ENCODE measurements at places on chromosomes 12 and 14.

- DNase-seq = no peak
These were observed 49.7 kb upstream of the ARHGAP5 start for GRCh38 chr14:32027255-32027939.

- no peak for DNase-seq
These were observed 50.9 kb downstream of the MVK start for GRCh38 chr12:109624467-109624866.

DNA sequence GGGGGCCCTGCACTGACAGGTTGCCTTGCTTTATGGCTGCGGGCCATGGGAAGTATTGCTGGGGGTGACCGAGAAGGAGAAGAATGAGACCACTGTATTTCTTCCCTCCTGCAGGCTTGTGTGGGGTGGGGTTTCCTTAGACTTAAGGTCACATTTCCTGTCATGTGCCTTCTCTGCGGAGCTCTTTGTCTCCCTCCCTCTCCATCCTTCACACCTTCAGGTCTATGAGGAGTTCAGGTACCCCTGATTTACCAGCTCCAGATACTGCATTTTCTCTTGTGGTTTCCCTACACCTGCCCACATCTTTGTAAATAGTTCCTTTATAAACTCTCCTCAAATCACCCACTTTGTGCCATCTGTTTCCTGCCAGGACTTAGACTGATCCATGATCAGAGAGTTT, 3.6 kb downstream of the FNTB start:
- DNase-seq = no peak

- DNase-seq = no peak
These were observed 42.8 kb downstream of the FOXN4 start for GRCh38 chr12:109266106-109266879.

- no peak for DNase-seq
These were observed 19.9 kb downstream of the TMEM233 start for GRCh38 chr12:119613319-119613936.

- no peak for DNase-seq
These were observed 79.9 kb downstream of the HEATR5A start for GRCh38 chr14:31340297-31341063.

DNA sequence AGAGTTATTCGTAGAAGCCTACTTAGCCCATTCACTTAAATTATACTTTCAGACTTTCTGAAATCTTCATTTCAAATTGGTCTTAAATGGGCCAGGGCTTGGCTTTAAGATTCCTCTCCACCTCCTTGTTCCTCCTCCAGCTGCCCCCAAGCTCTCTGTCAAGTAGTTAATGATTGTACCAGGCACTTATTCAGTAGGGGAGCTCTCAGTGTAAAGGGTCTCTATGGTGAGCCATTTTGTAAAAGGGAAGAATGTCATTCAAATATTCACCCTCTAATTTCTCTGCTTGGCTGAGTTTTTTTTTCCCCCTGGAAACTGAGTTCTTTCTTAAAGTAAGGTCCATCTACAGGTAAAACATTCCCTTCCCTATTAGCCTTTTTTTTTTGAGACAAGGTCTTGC, 96.6 kb downstream of the SUDS3 start:
- no peak for DNase-seq

DNA sequence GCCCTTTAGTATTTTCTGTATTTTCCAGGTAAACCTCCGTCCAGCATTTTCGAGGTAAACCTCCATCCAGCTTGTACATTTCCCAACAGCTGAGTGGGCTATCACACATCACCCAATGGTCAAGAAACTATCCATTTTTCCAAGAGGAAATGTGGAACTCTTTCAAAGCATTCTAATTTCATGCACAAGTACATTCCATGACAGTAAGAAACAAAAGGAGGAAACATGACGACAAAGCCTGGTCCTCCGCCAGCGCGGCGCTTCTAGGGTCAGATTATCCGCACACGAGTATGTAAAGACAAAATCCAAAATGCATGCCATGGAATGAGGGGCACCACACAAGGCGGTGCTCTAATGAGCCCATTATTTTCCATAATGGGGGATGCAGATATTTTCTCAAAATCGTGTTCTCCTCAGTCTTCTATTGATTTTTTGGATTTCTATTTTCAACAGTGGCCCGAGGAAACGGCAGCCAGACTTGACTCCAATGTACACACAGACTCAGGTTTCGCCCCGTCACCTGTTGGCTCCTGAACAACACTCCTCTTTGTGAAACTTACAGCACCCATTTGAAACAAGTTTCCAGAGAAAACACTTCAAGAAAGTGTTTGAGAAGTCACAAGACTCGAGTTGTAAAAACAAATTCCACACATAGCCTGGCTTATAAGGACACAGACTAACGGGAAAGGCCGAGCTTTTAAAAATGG, 107.4 kb downstream of the PRICKLE1 start:
- DNase-seq = no peak

GRCh38 chr12:68435816-68436215, 103.7 kb upstream of the MDM1 start:
- DNase-seq = no peak

DNA sequence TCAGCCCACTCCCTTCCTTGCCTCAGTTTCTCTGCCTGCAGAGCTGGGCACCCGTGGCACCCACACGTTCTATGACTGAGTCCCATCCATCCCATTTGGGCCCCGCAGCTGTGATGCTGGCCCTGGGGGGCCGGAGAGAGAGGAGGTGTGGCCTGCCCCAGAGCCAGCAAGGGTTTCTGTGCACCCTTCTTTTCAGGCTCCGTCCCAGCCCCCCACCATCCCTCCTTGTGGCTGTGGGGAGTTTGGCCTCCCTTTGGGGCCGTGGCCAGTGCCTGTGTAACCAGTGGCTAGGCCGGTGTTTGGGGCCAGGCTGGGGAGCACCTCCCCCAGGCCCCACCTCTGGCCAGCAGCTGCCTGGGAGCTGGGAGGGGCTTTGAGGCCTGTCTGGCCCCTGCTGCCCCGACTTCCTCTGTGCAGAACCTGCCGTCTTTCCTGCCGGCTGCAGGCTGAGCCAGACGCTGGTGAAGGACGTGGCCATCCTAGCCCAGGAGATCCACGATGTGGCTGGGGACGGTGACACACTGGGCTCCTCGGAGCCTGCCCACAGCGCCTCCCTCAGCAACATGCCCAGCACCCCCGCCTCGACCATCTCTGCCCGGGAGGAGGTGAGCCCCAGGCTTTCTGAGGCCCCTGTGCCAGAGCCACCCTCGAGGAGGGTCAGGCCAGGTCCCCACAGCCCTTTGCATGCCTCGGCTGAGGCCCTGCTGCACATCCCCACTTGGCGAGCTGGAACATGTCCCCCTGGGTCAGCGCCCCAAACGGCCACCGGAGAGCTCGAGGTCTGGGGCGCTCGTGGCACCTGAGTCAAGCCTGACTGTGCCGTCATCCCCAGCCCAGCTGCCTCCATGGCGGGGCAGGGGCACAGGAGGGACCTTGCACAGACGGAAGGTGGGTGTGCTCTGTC, 27.7 kb downstream of the CEP170B start:
- no peak for DNase-seq

DNA sequence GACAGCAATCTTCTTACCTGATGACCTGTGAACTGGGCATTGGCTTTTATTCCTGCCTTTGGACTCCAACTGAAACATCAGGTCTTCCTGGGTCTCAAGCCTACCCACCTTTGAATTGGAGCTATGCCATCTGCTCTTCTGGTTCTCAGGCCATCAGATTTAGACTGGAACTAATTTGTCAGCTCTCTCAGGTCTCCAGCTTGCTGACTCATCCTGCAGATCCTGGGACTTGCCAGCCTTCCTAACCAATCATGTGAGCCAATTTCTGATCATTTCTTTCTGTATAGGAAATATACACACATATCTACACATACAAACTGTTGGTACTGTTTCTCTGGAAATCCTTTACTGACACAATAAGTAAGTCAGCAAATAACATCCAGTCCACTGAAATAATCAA, 65.3 kb upstream of the TSPAN8 start:
- no peak for DNase-seq

GRCh38 chr14:99213101-99213500, 58.9 kb downstream of the BCL11B start:
- DNase-seq = no peak

DNA sequence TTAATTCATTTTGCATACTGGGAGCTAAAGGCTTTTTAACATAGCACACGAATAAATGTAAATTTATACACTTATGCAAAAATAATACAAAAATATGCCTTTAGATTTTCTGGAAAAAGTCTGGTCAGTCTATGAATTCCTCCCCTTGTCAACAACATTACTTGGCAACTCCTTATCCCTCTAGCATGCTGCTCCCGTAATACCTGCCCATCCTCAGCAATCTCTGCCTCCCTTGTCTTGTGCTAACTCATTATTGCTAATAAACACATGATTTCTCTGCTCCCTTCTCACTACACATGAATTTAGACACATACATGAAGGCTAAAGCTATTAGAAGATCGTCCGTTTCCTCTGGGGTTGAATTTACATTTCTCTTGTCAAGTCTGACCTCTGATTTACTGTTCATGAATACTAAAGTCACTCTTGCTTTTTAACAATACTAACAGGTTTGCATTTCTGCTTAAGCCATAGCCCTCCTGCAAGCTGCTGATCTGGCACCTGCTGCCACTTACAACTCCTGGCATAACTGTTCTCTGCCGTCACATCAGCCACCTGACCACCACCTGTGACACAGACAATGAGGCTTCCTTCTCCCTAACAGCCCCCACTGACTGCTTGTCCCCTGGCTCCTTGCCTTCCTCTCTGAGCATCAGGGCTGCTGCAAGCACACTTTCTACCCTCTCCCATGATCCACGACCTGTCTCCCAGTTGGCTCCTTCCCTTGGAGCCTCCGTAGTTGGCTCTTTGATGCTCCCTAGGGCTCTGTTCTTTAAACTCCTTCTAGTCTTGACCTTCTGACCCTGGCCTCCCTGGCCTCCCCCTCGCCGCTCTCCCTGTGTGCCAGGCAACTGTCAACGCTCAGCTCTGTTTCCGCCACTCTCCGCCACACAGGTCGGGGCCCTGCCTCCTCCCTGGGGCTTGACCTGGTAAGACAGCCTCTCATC, 177.6 kb downstream of the CALM1 start:
- no peak for DNase-seq

DNA sequence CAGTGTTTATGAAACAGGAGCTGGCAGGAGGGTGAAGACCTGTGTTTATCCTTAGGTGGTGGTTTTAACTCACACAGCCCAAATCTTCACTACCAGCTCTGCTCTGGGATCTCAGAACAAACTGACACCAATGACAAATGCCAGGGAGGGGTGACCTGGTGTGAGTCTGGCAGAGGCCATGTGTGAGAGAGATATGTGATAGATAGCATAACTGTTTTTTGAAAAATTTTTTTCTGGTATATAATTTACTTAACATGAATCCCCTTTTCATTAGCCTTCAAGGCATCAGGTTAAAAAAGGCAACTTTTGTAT, 51.5 kb downstream of the SLC38A4 start:
- no peak for DNase-seq

DNA sequence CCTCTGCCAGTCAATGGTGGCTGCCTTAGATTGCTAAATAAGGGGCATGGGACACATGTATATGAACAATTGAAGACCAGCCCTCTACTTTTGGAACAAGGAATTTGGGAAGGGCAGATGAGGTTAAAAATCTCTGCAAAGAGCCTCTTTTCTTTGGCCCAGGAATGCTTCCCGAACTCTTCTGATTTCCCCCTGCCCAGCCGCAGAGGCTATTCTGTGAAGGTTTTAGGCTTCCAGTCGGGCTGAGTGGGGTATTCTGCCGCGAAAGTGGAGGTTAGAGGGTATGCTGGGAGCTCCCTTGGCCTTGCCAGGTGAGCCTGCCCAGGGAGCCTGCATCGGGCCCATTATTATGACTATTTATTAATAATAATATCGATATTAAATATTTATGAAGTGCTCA, 1.2 kb downstream of the POU6F1 start:
- no peak for DNase-seq

DNA sequence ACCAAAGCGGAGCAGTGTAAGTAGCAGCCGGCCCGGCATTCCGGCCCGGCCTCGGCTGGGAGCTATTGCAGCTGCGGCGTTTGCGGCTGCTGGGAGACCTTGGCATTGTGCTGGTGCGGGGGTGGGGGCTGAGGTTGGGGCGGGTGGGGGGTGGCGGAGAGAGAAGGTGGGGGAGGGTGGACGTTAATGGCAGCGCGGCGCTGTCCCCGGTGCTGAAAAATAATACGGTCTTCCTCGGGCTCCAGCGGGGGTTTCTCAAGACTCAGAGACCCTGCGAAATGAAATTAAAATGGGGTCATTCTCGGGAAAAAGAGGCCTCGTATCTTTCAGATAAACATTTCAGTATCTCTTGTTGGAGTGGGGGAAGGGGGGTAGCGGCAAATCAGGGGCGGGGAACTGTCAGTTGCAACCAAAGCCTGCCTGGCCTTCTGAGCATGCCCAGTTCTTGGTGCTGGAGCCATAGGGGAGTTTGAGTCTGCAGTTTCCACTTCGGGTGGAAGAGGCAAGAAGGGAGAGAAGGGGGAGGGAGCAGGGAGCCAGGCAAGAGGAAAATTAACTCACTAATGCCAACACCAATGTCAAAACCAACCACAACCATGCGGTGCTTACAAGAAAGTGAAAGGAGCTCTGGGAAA, 414 bp downstream of the UNC79 start:
- no peak for DNase-seq

GRCh38 chr14:97453991-97454390, 656.8 kb downstream of the VRK1 start:
- no peak for DNase-seq

DNA sequence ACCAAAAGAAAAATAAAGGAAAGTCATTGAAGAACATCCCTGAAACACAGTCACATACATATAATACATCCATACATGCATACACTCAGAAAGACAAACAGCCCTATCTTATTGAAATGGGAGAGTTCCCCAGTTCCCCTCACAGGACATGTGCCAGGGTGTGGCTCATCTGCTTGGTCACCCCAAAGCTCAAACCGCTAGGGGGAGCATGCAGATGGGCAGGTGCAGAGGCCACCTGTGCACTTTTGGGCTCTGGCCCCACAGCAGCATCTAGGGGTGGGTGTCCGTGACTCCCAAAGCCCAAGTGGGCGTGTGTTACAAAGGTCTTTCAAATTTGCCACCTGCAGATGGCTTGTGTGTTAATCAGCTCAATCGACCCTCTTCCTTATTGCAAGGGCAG, 75.2 kb downstream of the CMAS start:
- no peak for DNase-seq

- no peak for DNase-seq
These were observed 46.8 kb upstream of the DLK1 start for GRCh38 chr14:100679707-100680438.
